ENCODE measurements at places on chromosomes 3 and 15.

- ATAC-seq: no peak
Observed at GRCh38 chr3:169390741-169391305, 272.7 kb downstream of the MECOM start.

- ATAC-seq: no peak
Observed at GRCh38 chr3:107949394-107949970, 141.3 kb downstream of the CD47 start.

DNA sequence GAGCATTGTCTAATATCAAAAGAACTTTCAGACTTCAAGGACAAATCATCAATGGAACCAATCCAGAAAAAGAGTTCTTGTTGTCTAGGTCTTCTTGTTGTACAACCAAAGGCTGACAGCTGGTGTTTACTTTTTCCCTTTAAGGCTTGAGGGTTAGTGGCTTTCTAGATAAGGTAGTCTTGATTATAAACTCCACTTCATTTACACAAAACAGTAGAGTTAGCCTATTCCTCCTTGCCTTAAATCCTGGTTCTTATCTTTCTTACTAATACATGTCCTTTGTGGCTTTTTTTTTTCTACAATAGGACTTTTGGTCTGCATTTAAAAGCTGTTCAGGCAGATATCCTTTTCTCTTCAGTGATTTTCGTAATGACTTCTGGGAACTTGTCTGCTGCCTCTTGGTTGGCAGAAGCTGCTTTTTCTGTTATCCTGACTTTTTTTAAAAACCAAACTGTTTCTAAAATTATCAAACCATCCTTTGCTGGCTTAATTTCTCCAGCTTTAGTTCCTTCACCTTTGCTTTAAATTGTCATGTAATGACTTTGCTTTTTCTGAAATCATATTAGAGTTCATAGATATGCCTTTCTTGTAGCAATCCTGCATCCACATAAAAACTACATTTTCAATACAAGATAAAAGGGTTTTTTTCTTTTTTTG lies 44.8 kb downstream of the STRIT1 start:
- no peak for ATAC-seq

GRCh38 chr15:96395687-96396086 lies 65.2 kb downstream of the NR2F2 start:
- ATAC-seq: no peak

- ATAC-seq: no peak
Observed at GRCh38 chr3:59364496-59364895, 314.7 kb upstream of the CFAP20DC start.

GRCh38 chr3:113269661-113270060 lies 58.3 kb downstream of the BOC start:
- no peak for ATAC-seq

Data from SK-N-SH treated with all-trans-retinoic acid at 6 μM for 48 hours (cell line).